ENCODE measurements at places on chromosomes 6 and 20. TPM values are rescaled to one million over a fixed set of nuclear protein-coding genes. Genes with fewer than 3 reads are reported as not detected.

DNA sequence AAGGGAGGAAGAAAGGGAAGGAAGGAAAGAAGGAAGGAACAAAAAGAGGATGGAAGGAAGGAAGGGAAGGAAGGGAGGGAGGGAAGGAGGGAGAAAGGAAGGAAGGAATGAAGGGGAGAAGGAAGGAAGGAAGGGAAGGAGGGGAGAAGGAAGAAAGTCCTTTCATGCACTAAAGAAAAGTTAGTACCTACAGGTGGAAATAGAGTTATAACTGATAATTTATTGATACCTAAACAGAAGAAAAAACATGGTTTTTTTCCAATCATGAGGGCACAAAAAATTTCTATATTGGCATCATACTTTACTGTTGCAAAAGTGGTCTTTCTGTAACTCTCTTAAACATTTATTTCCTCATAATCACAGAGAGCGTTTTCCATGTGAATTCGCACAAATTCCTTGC, 659.4 kb downstream of the MAFB start:
- DNase-seq, result no peak

DNA sequence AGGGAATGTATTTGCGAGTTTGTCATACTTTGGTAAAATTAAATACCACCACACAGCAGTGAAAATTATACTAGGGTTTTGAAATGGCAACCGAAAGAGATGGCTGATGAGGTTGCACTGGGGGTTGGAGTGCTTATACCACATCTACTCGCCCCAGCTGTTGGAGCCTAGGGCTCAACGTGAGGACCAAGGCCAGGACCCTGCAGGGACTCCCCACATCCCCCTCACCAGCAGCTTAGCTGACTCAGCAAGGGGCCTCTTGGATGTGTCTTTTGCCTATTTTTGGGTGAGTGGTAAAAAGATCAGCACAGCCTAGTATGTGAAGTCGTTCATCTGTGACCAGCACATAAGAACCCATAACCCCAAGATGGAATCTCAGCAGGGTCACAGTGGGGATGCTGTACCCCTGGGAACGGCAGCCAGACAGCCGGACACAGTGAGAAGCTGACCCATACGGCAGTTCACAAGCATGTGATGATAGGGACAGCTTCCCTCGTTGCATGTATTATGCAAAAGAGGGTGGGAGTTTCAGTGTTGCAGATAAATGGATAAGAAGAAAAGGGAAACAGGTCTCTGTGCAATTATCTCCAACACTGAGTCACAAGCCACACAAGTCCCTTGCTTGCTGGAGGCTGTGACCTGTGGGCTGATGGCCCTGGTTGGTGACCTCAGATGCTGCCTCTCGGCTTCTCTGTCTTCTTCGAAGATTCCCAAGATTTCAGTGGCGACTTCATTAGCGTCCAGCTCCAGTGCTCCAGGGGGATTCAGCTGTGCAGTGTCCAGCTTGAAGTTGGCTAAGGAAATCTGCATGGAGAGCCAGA, 20.9 kb upstream of the SPO11 start:
- DNase-seq, result no peak

- DNase-seq, result no peak
Measured at GRCh38 chr6:33433544-33434191, 13.8 kb downstream of the SYNGAP1 start.

- DNase-seq, result no peak
Measured at GRCh38 chr20:1945660-1946059, 48.2 kb downstream of the PDYN start.

DNA sequence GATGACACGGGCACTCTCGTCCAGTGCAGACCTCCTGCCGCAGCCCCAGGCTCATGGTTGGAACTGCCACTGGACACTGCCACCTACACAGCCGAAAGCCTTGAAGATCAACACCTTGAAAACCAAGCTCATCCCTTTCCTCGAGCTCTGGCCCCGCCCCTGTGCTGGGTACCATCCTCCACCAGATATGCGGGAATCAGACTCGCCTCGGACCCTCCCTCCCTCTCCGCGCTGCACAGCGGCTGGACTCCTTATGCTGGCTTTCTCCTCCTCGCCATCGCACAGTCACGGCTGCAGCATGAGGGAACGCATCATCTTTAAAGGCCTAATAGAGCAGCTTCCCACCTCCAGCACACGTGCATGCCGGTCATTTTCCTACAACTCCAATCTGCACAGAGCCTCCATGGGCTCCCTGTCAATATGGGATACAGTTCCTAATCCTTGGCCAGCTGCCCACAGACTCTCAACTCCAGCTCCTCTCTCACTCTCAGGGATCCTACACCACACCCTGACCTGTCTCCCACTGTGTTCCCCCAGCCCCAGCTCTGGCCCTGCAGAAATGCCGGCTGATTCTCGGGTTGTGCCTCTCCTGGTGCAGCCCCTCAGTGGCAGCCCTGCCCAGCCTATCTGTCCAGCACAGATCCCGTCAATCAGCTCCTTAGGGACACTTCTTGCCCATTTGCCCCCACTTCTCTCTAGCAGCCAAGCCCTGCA, 23.2 kb downstream of the TXNDC5 start:
- DNase-seq, result no peak

GRCh38 chr6:16822975-16823717, 61.9 kb upstream of the ATXN1 start:
- no peak for DNase-seq

DNA sequence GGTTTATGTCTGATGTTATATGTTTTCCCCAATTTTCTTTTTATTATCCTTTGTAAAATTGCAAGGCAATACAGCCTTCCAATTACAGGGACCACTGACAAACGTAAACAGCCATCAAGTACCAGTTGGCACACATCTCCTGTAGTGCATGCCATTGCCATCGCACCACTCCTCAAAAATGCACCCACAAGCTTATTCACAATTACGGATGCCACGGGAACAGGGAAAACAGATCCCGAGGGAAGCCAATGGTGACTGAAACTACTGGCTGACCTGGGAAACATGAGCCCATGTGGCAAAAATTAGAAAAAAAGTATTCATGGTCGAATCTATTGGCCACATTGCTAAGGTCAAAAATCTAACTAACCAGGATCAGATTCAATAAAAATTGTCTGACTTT, 395.2 kb downstream of the PAX1 start:
- DNase-seq, result no peak

- no peak for DNase-seq
Measured at GRCh38 chr20:57347393-57347792, 3.7 kb upstream of the RAE1 start.

DNA sequence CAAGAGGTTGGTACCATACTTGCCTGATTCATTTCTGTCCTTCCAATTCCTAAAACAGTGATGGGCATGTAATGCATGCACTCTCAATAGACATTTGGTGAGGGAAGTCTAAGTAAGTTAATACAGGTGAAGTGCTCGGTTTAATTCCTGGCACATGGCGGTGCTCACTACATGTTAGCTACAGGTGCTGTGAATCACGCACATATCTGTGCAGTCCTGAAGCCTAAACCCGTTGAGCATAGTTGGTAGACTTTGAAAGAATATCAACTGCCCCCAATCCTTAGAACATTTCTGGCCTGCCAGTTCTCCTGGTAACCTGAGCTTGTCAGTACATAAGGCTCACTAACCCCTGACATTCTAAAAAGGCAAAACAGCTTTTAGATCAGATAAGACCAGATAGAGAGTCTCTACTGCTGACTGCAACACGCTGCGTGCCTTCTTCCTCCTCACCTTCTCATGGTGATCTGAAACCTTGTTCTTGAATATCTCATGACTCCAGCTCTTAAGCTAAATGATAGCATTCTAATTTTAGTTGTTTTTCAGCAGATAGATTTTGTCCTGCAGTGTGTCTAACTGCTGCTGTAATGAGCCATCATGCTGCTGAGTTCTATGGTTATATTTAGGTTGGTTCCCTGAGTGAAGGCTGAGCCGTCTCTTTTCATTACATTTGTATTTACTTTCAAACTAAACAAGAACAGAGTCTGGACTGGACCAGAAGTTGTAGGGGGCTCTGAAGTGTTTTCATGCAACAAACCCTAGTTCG, 328.5 kb upstream of the QKI start:
- DNase-seq, result no peak

DNA sequence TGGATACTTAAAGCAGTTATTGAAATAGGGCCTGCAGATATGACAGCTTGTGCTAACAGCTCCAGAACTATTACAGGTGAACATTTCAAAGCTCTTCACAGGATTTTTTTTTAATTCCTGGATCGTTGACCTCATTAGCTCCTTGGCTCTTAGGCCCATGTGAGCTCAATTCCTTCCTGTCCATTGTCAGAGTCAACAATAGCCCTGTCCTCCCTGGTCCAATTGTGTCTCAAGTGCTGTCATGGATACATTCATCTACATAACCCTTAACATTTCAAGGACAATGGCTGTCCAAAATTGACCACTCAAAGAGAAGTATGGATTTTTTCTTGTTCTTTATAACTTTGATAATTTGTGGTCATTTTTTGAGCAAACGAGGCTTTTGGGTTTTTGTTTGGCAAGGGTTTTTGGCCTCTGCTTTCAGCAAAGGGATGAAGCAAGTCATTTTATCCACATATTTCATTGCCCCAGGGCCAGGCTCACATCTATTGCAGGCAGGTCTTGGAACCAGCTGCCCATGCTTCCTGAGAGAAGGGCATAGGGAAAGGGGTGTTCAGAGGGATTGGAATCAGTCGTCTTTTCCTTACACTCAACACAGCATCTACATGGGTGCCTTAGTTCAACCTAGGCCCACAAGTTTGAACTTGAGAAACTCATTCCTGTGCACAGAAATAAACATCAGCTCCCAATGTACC, 282.1 kb downstream of the TPBG start:
- DNase-seq, result no peak

- DNase-seq, result no peak
Measured at GRCh38 chr20:20272686-20273085, 95.2 kb upstream of the INSM1 start.

GRCh38 chr6:105211831-105212230, 32.0 kb upstream of the POPDC3 start:
- no peak for DNase-seq

DNA sequence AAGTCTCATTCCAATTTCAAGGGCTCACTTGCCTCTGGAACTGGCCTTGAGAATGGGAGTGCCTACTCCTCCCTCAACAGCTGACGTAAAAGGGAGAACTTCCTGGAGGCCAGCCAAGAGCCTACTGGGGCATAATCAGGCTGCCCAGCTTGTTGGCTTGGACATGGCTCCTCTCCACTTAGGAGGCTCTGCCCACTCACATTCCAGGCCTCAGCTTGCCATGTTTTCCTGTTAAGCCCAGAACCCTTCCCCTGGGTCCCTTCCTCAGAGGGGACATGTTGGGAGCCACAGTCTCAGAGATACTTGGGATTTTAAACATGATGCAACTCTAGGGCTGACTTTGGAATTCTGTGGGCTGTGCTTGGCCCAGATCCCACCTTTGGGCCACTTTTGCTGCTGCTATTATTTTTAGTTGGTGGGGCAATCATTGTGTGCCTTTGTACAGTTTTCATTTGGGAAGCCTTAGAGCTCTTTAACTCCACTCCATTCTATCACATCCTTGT, 31.5 kb upstream of the ADTRP start:
- DNase-seq, result peak; percentile 9

GRCh38 chr6:113565306-113565705, 291.8 kb upstream of the MARCKS start:
- DNase-seq, result no peak

DNA sequence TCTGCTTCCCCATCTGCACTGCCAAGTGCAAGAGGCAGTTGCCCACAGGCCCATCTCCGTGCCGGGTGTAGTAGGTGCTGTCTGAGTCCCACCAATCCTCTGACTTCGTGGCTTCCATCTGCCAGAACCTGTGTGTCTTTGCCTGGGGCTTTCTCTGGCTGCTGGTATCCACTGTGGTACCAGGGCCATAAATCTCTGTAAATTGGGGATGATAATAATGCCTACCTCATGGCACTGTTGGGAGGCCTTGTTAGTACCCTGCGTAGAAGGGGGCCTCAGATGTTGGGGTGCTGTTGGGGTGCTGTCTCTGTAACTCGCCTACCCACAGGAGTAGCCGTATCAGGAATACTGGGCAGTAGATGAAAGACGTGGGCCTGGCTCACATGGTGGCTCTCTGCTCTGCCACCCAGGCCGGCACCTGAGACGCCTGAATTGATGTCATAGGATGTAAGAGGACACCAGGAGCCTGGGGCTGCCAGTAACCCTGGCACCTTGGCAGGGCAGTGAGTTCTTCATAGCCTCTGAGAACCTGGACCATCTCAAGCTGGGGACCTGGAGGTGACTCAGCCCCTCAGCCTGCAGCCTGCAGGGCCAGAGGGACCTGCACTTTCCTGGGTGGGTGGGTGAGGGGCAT, 94.1 kb upstream of the RNF24 start:
- no peak for DNase-seq

The TRAPPC3L gene
- total RNA-seq, result 16.1 TPM

The C20orf144 gene
- total RNA-seq, result not detected

The TAAR9 gene
- not detected for total RNA-seq

The ADGRF1 gene
- total RNA-seq, result not detected

The SLC35F1 gene
- 68.7 TPM for total RNA-seq

The NRN1 gene
- 27.4 TPM for total RNA-seq

The IMPG1 gene
- 0.11 TPM for total RNA-seq

The CST7 gene
- 8.5 TPM for total RNA-seq
